ENCODE measurements at places on chromosomes 3 and 15.

GRCh38 chr3:195540027-195540426 lies 3.1 kb downstream of the PPP1R2 start:
- no peak for DNase-seq

- DNase-seq, result no peak
These were observed 150.8 kb downstream of the TMEM108 start for GRCh38 chr3:133188996-133189395.

GRCh38 chr3:56942523-56942922 lies 117.9 kb upstream of the SPATA12 start:
- no peak for DNase-seq

GRCh38 chr3:33541918-33542317 lies 101.7 kb upstream of the UBP1 start:
- DNase-seq, result no peak

GRCh38 chr3:165549037-165549436 lies 288.2 kb downstream of the BCHE start:
- no peak for DNase-seq

DNA sequence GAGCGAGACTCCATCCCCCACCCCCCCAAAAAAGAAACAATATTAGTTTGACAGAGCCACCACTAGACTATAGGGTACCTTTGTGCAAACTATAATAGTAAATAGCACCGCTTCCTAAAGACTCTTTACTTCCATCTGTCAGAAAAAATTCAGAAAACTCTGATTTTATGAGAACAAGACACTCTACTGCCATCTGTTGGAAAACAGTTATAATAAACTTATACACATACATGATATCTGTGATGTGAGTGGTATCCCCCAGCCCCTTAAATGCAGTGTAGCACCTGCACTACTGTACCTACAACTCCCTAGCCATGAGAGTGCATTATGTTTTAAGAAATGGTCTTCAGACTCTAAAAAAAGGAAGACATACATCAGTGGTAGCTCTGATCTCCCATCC lies 47.1 kb upstream of the CTDSPL start:
- DNase-seq, result no peak

DNA sequence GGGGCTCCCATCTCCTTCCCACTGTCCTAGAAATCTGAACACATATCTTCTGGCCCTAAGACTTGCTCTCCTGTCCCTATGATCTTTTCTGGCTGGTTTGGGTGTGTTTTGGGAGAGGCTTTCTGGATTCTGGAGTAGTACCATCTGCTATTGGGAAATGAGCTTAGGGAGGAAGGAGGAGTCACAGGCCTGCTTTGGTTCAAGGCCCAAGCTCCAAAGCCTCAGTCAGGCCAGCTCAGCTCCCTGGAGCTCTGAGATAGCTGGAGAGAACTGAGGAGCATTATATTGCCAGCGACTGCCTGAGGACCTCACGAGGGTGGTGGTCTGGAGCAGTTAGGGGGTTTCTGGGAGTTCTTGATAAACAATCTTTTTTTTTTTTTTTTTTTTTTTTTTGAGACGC lies 18.7 kb downstream of the RASGRF1 start:
- no peak for DNase-seq

GRCh38 chr3:106729481-106729880 lies 647.8 kb upstream of the CCDC54 start:
- no peak for DNase-seq

GRCh38 chr3:186053954-186054791 lies 54.7 kb downstream of the ETV5 start:
- no peak for DNase-seq

DNA sequence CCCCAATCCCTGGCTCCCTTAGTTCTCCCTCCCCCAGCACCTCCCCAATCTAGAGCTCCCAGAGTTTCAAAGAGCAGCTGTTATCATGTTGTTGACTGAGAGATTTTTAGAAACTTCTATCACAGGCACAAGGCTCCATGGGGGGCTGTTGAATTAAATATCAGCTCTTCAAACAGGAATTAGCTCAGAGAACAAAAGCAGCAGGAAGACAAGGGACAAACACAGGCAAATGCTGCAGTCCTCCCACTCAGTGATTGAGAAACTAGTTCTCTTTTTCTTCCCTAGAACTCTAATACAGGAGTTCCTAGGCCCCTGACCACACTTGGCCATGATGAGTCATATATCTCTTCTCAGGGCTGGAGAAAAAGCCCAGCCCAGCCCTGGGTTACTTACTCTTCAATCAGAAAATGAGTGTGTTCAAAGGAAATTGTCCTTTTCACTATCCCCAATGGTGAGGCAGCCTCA lies 262.1 kb downstream of the IGSF11 start:
- no peak for DNase-seq

DNA sequence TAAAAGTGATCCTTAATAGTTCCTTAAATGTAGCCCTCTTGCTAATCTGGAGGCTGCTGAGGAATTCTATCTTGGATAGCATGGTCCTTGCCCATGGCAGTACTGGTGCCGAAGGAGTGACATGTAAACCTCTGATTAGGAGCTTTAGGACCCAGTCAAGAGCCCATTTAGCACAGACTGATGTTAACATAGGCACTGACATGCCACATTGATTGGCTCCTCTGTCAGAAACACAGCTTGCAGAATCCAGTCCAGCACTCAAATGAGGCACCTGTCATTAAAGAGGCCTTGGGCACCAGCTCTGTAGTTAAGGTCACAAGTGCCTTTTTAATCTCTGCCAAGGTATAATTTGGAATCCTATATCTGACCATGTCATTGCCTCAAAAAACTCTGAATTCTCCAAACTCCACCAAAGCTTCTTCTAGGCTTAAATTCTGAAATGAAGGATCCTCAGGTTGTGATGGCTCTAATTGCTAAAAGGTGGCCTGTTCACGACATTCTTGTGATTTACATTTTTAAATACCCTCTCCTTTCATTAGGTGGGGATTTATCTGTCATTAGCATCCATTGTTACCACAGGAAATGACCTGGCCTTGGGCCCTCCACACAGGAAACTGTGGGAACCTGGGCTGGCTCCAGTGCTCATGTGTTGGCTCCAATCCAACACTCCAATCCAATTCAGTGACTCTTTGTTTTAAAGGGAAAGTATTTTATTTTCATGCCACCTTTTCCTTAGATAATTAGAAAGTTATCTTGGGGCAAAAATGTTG lies 57.3 kb upstream of the RNF7 start:
- no peak for DNase-seq

DNA sequence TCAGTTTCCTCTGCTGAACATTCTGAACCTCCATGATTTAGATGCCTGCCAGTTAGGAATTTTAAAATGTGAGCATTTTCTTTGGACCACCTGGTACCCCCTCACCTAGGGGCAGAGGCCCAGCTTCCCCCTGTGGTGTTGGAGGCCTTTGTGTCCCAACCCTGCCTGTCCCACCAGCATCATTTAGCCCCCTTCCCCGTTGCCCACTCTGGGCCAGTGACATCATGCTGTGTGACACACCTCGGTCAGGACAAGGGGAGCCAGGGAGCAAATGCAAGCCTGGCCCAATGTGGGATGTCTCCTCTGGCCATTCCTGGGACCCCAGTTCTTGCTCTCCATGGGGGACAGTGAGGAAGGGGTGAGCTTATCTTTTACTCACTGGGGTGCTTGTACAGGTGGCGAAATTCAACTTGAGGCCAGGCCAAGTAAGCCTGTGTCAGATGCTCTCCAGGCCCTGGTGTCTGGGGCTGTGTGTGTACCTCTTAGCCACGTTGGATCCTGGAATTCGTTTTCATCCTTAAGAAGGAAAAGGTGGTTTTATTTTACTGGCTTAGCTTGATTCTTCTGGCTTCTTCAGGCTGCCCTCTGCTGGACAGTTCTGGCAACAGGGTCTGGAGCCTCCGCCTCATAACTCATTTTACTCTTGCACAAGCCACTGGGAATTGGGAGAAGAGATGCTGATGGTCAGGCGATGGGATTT lies 49.7 kb upstream of the MYZAP start:
- no peak for DNase-seq

- DNase-seq, result no peak
These were observed 53.9 kb downstream of the QTRT2 start for GRCh38 chr3:114110439-114110838.

GRCh38 chr15:90351479-90352106 lies 491 bp upstream of the ZNF774 start:
- DNase-seq, result no peak

DNA sequence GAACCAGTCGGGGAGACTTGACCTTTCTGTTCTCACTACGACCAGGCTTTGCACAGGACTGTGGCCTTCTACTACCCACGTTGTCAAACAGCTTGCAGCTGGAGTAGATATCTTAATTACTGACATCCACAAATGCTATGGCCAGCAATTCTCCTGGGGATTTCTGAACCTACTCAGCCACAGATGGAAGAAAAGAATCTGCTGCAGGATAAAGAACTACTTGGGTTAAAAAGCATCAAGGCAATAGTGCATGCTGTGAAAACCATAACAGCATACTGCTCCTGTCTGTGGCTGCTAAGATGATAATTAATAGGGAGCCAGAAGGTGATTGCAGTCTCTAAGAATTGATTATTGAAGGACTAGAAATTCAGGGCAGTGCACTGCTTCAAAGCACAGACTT lies 859.2 kb upstream of the SEMA6D start:
- no peak for DNase-seq

- DNase-seq, result no peak
These were observed 23.2 kb upstream of the VPS8 start for GRCh38 chr3:184788751-184789150.

GRCh38 chr3:13075986-13076654 lies 2.9 kb upstream of the IQSEC1 start:
- DNase-seq, result no peak

GRCh38 chr3:98556164-98557130 lies 24.7 kb downstream of the GPR15 start:
- no peak for DNase-seq

- DNase-seq, result no peak
These were observed 18.6 kb downstream of the WHAMM start for GRCh38 chr15:82828075-82828474.

GRCh38 chr15:57284535-57284934 lies 91.8 kb upstream of the CGNL1 start:
- DNase-seq, result no peak

DNA sequence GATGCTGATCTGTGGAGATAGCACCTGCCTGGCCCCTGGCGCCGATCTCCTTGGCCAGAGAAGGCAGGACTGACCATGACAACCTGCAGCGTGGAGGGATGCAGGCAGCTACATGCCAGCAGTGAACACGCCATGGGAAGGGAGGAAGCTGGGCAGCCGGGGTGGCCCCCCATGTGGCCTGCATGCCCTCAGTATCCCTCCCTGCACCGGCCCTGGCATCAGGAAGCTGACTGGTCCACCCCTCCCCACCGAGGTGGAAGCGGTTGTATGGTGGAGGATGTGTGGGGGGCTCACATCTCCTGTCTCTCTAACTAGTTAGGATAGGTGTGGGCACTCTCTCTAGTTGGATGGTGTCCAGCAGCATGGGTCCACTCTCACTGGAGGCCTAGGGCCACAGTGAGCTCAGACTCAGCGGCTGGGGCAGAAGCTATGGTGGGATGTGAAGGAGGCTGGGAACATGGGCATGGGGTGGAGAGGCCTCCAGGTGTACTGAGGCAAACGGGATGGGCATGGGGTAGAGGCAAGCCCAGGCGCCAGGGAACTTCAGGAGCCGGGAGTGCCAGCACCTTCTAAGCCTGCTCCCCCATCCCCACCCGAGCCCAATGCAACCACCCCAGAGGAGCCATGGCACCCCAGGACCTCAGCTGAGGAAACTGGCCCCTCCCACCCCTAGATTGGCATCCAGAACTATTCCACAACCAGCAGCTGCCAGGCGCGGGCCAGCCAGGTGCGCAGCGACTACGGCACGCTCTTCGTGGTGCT lies 1.8 kb upstream of the ABTB1 start:
- no peak for DNase-seq

DNA sequence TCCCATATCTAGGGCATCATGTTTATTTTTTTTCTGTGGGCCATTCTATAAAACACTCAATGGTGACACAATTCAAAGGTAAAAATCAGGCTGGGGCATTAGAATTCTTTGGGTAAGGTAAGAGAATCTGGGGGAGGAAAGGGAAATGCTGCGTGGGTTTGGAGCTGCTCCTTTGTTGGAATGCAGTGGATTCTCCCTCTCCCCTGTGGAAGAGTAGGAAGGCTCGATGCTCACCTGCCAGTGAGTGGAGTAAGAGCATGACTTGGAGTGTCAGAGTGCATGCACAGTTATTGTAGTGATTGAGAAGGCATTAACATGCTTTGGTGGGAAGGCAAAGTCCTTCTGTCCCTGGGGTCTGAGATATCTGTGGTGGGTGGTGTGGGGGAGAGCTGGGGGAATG lies 280.0 kb downstream of the PDCD6IP start:
- no peak for DNase-seq

GRCh38 chr3:151976211-151977050 lies 103.0 kb downstream of the SUCNR1 start:
- no peak for DNase-seq

DNA sequence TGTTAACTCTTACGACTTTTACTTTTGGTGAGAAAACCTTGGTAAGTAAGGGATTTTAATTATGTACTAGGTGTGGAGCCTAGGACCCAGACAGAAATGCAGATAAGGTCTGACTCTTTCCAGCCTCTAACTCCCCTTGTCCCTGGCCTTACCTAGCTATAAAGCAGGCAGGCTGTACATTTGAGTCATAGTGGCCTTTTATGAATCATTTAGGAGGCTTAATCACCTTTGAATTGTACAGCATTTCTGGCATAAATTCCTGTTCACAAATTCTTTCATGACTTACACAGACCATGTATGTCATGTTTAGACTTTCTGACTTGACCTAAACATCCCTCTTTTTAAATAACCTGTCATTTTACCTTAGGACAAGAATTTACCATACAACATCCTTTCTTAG lies 47.4 kb downstream of the CHCHD4 start:
- no peak for DNase-seq

DNA sequence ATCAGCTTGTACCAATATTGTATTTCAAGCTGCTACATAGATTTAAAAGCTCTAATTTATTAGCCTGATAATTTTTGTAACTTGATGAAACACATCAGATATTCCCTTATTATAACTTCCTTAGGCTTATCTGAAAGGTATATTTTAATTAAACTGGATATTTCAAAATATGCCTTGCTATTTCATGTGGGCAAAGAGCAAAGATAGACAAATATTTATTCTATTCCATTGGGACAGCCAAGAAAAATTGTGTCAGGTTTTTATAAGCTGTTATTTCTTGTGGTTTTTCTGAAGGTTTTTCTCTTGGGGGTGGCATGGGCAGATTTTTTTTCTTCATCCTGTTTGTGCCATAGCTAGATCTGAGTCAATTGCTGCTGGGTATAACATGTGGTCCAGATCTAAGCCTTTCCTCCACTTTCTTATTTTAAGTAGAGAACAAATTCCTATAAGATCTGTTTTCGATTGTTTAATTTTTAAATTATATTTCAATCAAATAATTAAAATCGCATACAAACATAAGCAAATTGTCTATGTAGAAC lies 249.5 kb downstream of the NAALADL2 start:
- DNase-seq, result no peak

GRCh38 chr3:156741935-156742334 lies 67.5 kb downstream of the TIPARP start:
- no peak for DNase-seq

DNA sequence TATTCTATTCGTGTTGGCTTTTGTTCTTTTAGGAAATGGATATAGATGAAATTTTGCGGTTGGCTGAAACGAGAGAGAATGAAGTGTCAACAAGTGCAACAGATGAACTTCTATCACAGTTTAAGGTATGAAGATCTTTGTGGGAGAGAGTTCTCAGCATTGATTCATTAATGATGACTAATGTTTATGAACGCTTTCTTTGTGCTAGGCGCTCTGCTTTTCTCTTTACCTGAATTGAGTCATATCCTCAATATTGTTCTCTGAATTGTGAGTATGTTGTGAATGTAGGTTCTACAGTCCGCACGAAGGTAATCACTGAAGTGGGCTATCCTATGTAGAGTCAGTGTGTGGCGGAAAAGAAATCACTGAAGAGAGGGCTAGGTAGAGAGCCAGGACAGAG lies 81.2 kb downstream of the CHD2 start:
- DNase-seq, result no peak

- no peak for DNase-seq
These were observed 227.7 kb upstream of the TOPAZ1 start for GRCh38 chr3:44013967-44014366.
